ENCODE measurements at places on chromosomes 16 and 17.

- no peak overlapping the region for H3K27ac ChIP-seq
- no peaks in the 10 kb centered on the region for H3K36me3 ChIP-seq
- no peak overlapping the region for H3K4me3 ChIP-seq
Measured at GRCh38 chr17:80092959-80093358, 8.4 kb upstream of the GAA start.

DNA sequence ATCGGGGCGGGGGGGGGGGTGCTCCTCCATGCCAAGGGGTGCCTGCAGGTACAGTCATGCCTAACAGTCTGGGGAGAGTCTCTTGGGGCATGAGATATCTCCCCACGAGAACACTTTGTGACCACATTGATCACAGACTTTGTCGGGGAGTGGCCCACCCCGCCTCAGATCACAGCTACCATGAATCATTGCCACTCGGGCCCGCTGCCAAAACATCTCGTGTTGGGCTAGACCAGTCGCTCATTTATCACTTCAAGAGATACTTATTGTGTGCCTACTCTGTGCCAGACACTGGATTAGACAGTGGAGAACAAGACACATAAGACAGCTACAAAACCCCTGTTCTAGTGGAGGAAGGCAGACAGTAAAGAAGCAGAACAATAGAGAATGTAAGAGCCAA, 72.6 kb downstream of the CLEC16A start:
- no peaks in the 10 kb centered on the region for H3K27me3 ChIP-seq
- H3K36me3 ChIP-seq = peaks cover 4% of the 10 kb centered on the region
- no peak for DNase-seq
- peaks cover 16% of the 10 kb centered on the region for H3K4me1 ChIP-seq
- H3K4me3 ChIP-seq = no peak overlapping the region
- no peak overlapping the region for H3K27ac ChIP-seq

GRCh38 chr17:8843344-8843743, 24.1 kb downstream of the PIK3R6 start:
- peaks cover 14% of the 10 kb centered on the region for H3K27me3 ChIP-seq
- H3K4me3 ChIP-seq = no peak overlapping the region
- no peaks in the 10 kb centered on the region for H3K36me3 ChIP-seq
- no peak overlapping the region for H3K27ac ChIP-seq

DNA sequence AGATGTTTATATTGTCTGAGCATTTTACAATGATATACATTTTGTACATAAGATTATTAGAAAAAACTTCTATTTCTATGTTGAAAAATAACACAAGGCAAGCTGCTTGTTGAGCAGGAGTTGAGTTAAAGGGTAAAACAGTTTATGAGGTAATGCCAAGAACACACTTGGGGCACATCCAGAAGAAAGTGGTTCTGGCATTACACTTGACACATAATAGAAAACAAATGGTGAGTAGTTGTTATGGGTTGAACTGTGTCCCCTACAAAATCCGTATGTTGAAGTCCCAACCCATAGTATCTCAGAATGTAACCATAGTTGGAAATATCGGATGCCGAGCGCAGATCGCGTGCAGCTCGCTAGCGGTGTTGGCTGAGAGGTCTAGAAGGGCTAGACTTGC, 354.3 kb upstream of the GOT2 start:
- no peak overlapping the region for H3K27ac ChIP-seq
- no peaks in the 10 kb centered on the region for H3K27me3 ChIP-seq
- H3K4me1 ChIP-seq = no peaks in the 10 kb centered on the region
- H3K4me3 ChIP-seq = no peak overlapping the region
- no peak for DNase-seq
- H3K36me3 ChIP-seq = no peaks in the 10 kb centered on the region

GRCh38 chr17:60315650-60316049, 76.3 kb downstream of the USP32 start:
- no peaks in the 10 kb centered on the region for H3K36me3 ChIP-seq
- DNase-seq = no peak
- H3K4me1 ChIP-seq = peaks cover 4% of the 10 kb centered on the region
- no peak overlapping the region for H3K4me3 ChIP-seq

GRCh38 chr16:71276589-71277334, 12.4 kb downstream of the CMTR2 start:
- DNase-seq = no peak
- no peaks in the 10 kb centered on the region for H3K4me1 ChIP-seq
- H3K4me3 ChIP-seq = no peak overlapping the region
- H3K27ac ChIP-seq = no peak overlapping the region
- H3K36me3 ChIP-seq = no peaks in the 10 kb centered on the region

GRCh38 chr16:19137201-19138128, 23.7 kb downstream of the ITPRIPL2 start:
- no peak overlapping the region for H3K4me3 ChIP-seq
- H3K27ac ChIP-seq = no peak overlapping the region
- H3K27me3 ChIP-seq = no peaks in the 10 kb centered on the region
- H3K36me3 ChIP-seq = no peaks in the 10 kb centered on the region
- H3K4me1 ChIP-seq = peaks cover 27% of the 10 kb centered on the region
- DNase-seq = no peak

GRCh38 chr16:10561001-10561400, 19.4 kb downstream of the EMP2 start:
- no peaks in the 10 kb centered on the region for H3K27me3 ChIP-seq
- no peak overlapping the region for H3K27ac ChIP-seq
- no peak overlapping the region for H3K4me3 ChIP-seq
- no peak for DNase-seq
- H3K36me3 ChIP-seq = no peaks in the 10 kb centered on the region

- no peaks in the 10 kb centered on the region for H3K4me1 ChIP-seq
- no peak overlapping the region for H3K27ac ChIP-seq
- no peak overlapping the region for H3K4me3 ChIP-seq
- no peaks in the 10 kb centered on the region for H3K27me3 ChIP-seq
- no peak for DNase-seq
- no peaks in the 10 kb centered on the region for H3K36me3 ChIP-seq
Measured at GRCh38 chr16:23258919-23259237, 43.2 kb upstream of the SCNN1B start.

DNA sequence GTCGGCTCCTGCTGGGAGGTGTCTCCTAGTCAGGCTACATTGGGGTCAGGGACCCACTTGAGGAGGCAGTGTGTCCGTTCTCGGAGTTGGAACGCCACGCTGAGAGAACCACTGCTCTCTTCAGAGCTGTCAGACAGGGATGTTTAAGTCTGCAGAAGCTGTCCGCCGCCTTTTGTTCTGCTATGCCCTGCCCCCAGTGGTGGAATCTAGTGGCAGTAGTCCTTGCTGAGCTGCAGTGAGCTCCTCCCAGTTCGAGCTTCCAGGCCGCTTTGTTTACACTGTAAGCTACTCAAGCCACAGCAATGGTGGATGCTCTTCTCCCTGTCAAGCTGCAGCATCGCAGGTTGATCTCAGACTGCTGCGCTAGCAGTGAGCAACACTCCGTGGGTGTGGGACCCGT, 36.0 kb downstream of the ITFG1 start:
- H3K4me1 ChIP-seq = no peaks in the 10 kb centered on the region
- no peaks in the 10 kb centered on the region for H3K27me3 ChIP-seq
- H3K27ac ChIP-seq = no peak overlapping the region
- DNase-seq = no peak
- no peak overlapping the region for H3K4me3 ChIP-seq

DNA sequence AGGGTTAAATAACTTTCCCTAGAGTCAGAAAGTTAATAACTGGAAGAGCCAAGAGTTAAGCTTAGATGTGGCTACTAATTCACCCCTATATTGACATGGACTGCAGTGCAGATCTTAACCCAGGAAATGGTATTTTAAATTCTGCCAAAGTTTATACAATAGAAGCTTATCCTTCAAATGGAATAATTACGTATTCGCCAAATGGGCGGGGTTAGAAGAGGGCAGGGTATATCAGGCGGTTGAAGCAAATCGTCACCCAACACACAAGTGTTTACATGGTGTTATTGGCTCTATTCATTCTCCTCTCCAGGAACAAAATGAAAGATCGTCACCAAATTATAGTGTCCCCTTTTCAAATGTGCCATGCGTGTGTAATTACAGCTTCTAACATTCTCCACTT, 182.7 kb downstream of the PRKCB start:
- H3K27ac ChIP-seq = no peak overlapping the region
- H3K36me3 ChIP-seq = no peaks in the 10 kb centered on the region
- peaks cover 4% of the 10 kb centered on the region for H3K4me1 ChIP-seq
- DNase-seq = no peak

DNA sequence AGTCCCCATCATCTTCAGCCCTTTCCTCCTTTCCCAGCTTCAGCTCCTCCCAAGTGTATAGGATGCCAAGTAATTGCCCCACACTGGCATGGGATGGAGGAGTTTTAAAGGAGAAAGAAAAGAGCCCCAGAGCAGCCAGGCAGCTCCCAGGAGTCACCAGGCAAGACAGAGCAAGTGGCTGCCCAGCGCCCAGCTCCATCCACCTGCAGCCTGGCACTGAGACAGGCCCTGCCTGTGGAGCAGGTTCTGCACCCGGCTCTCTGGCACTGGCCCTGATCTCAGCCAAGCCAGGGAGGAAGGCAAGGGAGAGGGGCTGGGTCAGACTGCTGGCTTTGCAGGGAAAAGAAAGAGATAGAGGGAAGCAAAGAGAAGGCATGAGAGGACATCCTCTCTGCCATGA, 21.7 kb downstream of the FOXN1 start:
- no peak overlapping the region for H3K4me3 ChIP-seq
- H3K27ac ChIP-seq = no peak overlapping the region
- peaks cover 10% of the 10 kb centered on the region for H3K27me3 ChIP-seq
- peaks cover 6% of the 10 kb centered on the region for H3K4me1 ChIP-seq

- no peak for DNase-seq
- H3K4me3 ChIP-seq = no peak overlapping the region
Measured at GRCh38 chr16:86634292-86634691, 55.9 kb downstream of the FOXL1 start.

DNA sequence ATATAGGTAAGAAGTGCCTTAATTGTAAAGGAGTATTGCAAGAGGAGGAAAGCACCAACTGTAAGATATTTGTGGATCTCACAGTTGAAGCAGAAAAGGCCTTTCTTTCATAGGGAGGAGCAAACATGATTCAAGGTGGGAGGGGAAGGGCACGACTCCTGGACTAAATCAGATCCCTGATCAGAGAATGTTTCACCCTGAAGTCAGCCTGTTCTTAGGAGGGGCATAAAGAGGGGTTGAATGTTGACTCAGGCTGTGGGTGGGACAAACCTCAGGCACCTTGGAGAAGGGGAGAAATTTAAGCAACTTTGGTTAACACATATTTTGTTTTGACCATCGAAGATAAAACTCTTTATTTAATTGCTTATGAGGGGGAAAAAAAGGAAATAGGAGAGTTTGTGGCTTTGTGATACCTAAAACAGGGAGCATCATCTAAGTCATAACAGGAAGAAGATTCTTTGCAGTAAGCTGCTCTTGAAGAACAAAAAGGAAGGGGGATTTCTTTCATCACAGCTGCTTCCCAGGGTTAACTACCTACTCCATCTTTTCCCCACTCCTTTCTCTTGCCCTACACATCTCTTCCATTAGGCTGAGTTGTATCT, 158.6 kb upstream of the ZNF267 start:
- H3K27me3 ChIP-seq = no peaks in the 10 kb centered on the region
- H3K27ac ChIP-seq = no peak overlapping the region
- H3K36me3 ChIP-seq = no peaks in the 10 kb centered on the region
- H3K4me3 ChIP-seq = peak overlapping the region; percentile 91

DNA sequence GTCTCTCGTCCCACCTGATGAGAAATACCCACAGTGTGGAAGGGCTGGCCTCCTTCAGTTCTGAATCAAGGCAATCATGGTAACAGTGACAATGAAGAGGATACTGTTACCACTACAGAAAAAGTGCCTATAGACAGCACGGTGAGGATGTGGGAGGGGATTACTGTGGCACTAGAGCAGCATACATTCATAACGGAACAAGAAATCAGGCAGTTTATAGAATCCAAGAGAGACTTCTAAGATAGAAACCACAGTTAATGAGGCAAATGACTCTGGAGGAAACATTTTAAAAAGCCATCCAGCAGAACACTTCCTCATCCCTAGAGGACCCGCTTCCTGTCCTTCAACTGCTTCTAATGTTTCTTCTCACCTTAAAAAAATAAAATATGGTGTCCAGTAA, 2.7 kb downstream of the RUSF1 start:
- no peak overlapping the region for H3K4me3 ChIP-seq
- no peaks in the 10 kb centered on the region for H3K27me3 ChIP-seq
- DNase-seq = no peak
- H3K36me3 ChIP-seq = peaks cover 11% of the 10 kb centered on the region
- no peak overlapping the region for H3K27ac ChIP-seq
- H3K4me1 ChIP-seq = no peaks in the 10 kb centered on the region

DNA sequence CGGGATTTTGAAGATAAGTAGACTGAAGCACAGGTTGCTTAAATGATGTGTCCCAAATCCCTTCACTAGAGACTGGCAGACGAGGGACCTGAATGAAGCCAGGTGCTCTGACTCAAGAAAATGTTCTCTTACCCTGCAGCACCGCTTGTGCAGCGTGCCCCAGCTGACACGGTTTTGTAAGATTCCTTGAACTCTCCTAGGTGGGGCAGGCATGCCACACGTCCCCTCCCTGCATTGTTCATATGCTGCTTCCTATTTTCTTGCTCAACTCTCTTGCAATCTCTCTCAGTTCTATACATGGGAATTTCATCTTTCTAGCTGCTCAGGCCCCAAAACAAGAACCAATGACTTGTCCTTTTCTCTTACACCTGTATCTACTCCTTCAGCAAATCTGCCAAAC, 22.1 kb upstream of the HNF1B start:
- H3K27ac ChIP-seq = no peak overlapping the region
- no peaks in the 10 kb centered on the region for H3K36me3 ChIP-seq
- H3K4me1 ChIP-seq = no peaks in the 10 kb centered on the region

DNA sequence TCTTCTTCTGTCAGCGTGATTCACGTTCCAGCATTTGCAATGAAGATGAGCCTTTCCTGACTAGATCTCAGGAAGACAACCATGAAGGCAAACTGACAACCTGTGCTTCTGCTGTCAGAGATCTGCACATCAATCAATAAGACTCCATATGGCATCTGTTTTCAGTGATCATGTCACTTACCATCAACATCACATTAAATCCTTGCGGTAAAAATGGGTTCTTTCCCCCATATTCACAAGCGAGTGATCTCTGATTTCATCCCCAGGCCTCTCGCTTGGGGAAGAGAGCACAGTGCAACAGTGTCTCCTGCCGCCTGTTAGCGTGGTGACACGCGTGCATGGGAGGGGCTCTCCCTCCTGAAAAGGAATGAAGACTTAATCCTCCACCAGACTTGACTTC, 11.1 kb downstream of the NACA2 start:
- no peak for DNase-seq
- no peak overlapping the region for H3K4me3 ChIP-seq
- H3K36me3 ChIP-seq = no peaks in the 10 kb centered on the region
- H3K4me1 ChIP-seq = peaks cover 13% of the 10 kb centered on the region

GRCh38 chr17:57867126-57867525, 17.3 kb upstream of the MRPS23 start:
- no peak for DNase-seq
- H3K36me3 ChIP-seq = peaks cover 8% of the 10 kb centered on the region
- no peak overlapping the region for H3K4me3 ChIP-seq
- H3K27ac ChIP-seq = peak overlapping the region; percentile 86
- H3K4me1 ChIP-seq = peaks cover 29% of the 10 kb centered on the region

Data from SK-N-SH (cell line).